ENCODE measurements at places on chromosomes 6 and 20.

DNA sequence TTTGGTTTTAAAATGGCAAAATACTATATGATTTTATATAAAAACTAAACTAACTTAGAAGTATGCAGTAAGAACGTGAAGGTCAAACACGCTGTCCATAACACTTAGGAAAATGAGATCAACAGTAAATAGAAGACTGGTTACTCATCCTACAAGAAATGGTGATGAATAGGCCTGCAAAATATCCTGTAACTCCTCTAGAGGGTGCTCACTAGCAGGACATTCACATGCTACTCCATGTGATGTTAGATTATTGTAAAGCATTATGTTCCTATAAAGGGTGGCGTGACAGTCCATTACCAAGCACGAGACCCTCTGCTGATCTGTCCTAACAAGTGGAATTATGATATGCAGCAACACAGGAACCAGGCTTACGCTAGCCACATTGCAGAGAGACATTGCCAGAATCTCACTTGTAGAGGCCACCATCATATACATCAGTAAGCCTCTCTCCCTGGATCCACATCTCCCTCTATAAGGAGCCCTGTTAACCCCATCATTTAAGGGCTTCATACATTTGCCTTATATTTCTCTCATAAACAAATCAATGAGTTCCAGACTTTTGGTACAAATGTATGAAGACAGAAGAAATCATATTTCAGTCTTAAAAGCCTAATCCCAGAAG is 18.0 kb upstream of the DEFB129 start:
- no peaks in the 10 kb centered on the region for H3K4me1 ChIP-seq
- no peak overlapping the region for H3K4me3 ChIP-seq
- H3K27me3 ChIP-seq = no peaks in the 10 kb centered on the region
- no peak overlapping the region for H3K27ac ChIP-seq
- no peaks in the 10 kb centered on the region for H3K36me3 ChIP-seq
- no peak for DNase-seq

DNA sequence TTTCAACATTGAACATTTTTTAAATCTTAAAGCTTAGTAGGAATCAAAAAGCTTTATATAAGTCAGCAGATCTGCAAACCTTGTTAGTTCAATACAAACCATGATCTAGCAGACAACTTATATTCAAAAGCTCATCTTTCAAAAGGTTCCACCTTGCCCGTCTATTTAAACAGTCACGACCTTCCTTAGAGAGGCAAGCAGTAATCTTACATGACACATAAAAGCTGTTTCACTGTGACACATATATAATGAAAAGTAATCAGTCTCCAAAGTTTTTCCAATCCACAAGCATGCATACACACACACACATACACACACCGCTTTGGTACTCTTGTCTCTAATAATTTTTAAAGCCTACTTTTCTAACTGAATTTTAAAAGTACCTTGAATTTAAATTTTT is 12.9 kb downstream of the SOD2 start:
- H3K4me3 ChIP-seq = no peak overlapping the region
- H3K4me1 ChIP-seq = no peaks in the 10 kb centered on the region
- H3K27ac ChIP-seq = no peak overlapping the region
- DNase-seq = no peak
- H3K27me3 ChIP-seq = no peaks in the 10 kb centered on the region

GRCh38 chr6:162343936-162344645 is 383.5 kb downstream of the PRKN start:
- DNase-seq = no peak
- H3K36me3 ChIP-seq = no peaks in the 10 kb centered on the region
- H3K27me3 ChIP-seq = no peaks in the 10 kb centered on the region
- H3K27ac ChIP-seq = no peak overlapping the region
- H3K4me1 ChIP-seq = no peaks in the 10 kb centered on the region
- H3K4me3 ChIP-seq = no peak overlapping the region

DNA sequence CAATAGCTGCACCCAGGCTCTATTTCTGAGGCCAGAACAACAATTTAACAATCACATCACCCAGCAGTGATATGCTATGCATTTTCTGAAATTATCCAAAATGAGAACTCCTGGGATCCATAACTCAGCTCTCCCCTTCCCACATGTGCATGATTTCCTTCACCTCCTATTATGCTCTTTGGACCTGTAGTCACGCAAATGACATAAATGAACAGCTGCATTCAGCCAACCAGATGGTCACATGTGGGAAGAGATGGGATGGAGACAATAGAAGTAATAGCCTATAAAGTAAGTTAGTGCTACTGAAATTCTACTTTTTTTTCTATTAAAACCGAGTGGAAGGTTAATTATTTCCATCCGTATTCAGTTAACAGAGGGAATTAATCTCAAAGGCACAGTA is 662.1 kb upstream of the ID4 start:
- no peak overlapping the region for H3K27ac ChIP-seq
- DNase-seq = no peak
- H3K36me3 ChIP-seq = no peaks in the 10 kb centered on the region
- H3K4me1 ChIP-seq = no peaks in the 10 kb centered on the region

Data from spleen (tissue), 13 donors.